ENCODE measurements at places on chromosomes 1 and 21.

DNA sequence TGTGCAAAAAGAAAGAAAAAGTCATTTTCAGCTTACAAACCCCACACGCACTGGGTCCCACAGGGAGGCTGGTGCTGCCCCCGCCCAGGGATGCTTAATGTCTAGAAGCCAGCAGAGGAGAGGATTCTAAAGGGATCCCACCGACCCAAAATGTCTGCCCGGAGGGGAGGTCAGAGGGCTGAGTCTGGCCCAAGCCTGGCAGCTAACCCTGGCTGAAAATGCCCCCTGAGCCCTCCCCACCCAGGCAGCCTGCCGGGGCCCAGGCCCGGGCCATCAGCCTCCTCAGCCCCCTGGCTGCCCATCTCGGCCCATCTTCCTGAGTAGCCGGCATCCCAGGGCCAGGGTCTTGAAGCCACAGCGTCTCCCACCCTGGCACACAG, 33.5 kb downstream of the ACOT7 start:
- no peak for DNase-seq

DNA sequence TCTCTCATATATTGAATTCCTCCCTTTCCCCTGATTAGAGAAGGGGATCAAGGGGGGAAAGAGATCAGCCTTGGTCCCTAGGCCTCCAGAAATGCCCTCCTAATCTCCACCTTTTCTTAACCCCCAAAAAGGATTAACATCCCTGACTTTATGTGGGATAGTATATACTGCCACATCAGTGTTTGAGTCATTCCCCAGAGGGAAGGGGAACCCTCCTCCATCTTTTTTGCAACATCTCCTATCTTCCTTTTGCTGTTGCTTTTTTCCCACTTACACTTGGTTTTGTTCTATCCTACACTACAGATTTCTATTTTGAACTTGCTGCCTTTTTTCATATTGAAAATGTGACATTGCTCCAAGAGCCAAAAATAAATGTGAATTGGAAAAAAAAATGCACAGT, 65.4 kb upstream of the PODN start:
- DNase-seq, result no peak

GRCh38 chr1:85048296-85049064, at the start of gene MCOLN3:
Gene MCOLN3 (minus strand): TSS chr1:85048500. CDS start chr1:85045360, 3,140 bp downstream.
- DNase-seq, result no peak

- DNase-seq, result no peak
Measured at GRCh38 chr1:24384251-24385090, 29.1 kb downstream of the STPG1 start.

DNA sequence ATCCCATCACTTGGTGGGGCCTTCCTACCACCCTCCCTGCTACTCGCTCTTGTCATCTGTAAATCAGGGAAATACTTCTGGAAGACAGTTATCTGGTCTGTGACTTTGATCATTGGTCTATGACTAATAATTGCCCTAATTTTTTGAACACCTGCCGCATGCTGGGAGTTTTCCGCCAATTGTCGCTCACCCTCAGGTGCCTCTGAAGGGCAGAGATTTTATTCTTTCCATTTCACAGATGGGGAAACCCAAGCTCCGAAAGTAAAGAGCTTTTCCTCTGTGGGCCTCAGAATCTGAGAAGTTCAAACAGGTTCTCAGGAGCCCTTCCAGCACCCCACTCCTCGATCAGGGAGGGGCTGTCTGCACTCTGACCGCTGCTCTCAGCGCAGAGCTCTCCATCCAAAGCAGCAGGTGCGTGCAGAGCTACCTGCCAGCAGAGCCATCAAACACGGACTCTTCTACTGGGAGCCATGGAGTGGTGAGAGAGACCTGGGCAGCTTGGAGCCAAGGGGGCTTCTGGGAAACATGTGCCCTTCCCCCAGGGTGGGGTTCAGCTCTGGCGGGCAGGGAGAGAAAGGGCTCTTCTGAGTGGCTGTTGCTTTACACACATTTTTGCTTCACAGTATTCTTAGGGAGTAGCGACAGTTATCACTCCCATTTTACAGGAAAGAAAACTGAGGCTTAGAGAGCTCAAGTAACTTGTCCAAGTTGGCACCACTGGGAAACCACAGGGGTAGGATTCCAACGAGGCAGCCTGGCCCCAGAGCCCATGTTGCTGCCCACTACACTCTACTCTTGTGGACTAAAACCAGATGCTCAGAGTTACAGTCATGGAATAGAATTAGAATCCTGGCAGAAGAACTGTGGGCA, 5.8 kb upstream of the RUNX3 start:
- no peak for DNase-seq

DNA sequence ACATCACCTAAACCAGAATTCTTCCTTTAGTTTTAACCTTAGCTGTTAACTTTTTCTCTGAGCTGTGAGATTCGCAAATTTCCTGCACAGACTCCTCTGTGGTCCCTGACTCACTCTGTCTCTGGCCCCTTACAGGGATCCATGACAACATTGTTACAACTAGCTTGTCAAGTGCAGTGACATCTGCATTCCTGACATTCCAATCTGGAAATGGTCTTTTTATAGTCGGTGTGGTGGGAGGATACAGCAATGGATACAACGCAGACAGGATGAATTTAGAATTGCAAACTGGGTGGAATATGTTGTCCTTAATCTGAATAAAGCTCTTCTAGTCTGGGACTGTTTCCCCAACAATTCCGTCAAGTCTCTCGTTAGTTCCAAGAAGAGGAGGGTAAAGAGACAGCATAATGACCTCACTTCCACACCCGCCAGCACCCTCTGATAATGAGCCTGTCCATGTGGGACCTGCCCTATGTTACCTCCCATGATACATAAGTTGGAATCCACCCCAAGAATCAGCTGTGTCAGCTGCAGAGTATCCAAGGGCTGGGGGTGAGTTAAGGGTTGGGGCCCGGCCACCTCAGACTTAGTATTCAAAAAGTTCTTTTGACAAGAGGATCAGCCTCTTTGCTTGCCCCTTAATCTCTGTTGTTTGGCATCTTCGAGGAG, 49.4 kb downstream of the ILDR2 start:
- no peak for DNase-seq

GRCh38 chr1:194225821-194226220, 1039.4 kb upstream of the B3GALT2 start:
- no peak for DNase-seq

DNA sequence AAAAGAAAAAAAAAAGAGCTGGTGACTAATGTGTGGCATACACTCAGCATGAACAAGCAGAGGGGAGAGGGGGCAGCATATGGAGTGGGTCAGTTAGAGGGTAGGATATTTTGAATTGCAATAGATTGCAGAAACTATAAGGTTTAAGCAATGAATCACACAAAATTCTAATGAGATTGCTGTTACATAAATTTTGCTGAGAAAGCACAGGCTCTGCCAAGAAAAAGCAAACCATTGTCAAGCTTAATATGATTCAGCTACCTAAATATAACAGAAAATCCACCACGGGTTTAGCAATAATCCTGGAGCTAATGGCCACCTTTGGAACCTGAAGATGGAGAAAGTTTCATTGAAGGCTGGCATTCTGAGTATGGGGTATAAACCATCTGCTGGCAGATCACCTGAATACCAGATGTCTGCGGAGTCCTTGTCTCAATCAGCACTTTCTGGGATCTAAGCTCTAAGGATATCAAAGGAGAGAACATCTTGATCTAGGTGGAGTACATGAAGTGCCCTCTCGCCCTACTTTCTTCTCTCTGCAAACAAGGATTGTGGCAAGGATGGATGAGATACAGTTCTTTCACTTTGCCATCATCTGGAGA, 30.3 kb upstream of the ANGPTL7 start:
- no peak for DNase-seq

DNA sequence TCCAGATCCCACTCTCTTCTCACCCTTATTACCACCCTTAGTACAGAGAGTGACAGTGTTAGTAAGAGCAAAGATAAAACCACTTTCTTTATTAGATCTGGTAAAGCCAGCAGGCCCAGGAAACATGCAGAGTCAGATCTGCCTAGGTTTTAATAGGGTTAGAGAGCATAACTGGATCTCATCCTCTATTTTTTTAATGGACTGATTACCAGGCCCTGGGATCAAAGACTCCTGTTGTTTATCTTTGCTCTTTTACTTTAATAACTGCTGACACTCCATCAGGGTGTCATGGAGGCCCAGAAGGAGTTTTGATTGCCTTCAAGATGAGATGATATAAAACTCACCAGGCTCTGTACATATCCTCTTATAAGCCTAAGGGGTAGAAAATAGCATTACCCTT, 45.3 kb upstream of the RGS5 start:
- no peak for DNase-seq

GRCh38 chr1:54324251-54325140, 81.7 kb downstream of the SSBP3 start:
- DNase-seq, result no peak

DNA sequence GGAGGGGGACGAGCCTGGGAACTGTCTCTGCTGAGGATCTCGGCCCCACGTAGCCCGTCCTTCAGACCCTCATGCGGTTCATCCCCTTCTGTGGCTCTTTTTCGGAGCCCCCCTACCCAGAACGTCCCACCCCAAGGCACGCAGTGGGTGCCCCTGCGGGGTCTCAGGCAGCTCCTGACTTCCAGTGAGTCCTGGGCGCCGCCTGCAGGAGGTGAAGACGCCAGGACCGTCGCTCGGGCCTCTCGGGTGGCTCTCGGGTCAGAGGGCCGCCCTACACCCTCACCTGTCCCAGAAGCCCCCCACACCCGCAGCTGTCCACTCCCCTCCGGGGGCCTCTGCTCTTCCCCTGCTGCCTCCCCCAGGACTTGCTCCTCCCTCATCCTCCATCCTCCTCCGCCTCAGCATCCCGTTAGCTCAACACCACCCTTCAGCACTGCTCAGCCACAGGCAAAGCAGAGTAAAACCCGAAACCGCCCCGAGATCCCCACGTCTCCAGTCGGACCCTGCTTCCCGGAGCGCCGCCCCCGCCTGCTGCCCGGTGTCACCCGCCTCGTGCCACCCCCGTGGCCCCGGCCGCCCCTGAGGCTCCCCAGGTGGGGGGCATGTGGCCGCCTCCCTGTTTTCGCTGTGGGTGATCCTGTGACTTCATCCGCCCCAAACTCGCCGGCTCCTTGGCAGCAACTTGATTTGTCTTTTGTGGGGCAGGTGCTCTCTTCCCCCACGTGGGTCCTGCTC, 13.3 kb upstream of the POFUT2 start:
- DNase-seq, result no peak

DNA sequence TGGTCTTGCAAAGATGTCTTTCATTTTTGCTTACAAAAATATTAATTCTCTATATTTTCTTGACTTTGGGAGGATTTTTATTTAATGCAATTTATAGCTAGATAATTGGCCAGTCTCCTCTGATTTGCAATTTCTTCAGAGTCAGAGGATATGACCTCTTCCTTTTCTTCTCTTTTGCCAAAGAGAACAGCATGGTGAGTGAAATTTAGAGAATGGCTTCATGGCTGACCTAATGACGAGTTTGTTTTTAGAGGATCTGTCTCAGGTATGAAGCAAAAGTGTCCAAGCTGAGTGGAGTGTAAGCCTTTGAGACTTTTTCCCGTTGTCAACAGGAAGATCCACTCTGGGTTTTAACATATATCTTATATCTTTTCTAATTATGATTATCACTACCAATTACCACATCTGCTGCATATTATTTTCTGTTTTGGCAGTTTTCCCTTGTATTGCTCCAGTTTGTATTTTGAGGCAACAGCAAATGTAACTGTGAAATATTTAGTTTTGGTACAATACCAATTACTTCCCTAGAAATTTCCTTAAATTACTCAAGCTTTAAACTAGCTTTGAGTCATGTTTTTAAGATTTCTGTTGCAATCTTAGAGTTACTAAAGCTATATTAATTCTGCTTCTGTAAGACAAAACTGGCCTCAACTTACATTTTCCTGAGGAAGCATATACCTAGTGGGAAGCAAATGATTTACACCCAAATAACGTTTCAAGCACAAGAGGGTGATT, 332.8 kb upstream of the ZRANB2 start:
- no peak for DNase-seq

- DNase-seq, result no peak
Measured at GRCh38 chr1:108955881-108956280, 7.4 kb downstream of the CLCC1 start.

DNA sequence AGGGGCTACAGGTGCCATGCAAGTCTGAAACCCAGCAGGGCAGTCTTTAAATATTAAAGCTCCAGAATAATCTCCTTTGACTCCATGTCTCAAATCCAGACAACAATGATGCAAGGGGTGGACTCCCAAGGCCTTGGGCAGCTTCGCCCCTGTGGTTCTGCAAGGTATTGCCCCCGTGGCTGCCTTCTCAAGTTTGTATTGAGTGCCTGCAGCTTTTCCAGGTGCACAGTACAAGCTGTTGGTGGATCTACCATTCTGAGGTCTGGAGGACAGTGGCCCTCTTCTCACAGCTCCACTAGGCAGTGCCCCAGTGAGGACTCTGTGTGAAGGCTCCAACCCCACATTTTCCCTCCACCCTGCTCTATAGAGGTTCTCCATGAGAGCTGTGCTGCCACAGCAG, 3.7 kb upstream of the MROH9 start:
- DNase-seq, result no peak

- no peak for DNase-seq
Measured at GRCh38 chr1:16085522-16085921, 12.1 kb upstream of the FAM131C start.
